Activated T-cell treated with anti-CD3 and anti-CD28 coated beads, Interleukin-2, amount 50 U/mL, for 4 hours (primary cell): ENCODE measurements at places on chromosomes 13 and 19.

GRCh38 chr13:50484472-50485113 lies 358.9 kb downstream of the DLEU7 start:
- no peak for DNase-seq

GRCh38 chr19:17041976-17042375 lies 15.4 kb upstream of the CPAMD8 start:
- DNase-seq = no peak

DNA sequence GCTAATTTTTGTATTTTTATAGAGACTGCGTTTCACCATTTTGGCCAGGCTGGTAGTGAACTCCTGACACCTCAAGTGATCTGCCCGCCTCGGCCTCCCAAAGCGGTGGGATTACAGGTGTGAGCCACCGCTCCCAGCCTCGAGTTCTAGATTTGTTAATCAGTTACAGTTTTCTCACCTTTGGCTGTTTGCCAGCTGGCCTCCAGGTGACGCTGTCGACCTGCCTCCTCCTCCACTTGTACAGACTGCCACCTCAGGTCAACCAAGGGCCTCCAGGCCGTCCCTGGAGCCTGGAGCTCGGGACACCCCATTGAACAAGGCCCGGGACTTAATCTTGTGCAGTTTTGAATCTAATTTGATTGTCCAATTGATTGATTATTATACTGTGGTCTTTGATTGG lies 45.5 kb downstream of the IER2 start:
- peak; percentile 43 for DNase-seq

- no peak for DNase-seq
These were observed 1.6 kb upstream of the CFAP97D2 start for GRCh38 chr13:114177245-114178010.

DNA sequence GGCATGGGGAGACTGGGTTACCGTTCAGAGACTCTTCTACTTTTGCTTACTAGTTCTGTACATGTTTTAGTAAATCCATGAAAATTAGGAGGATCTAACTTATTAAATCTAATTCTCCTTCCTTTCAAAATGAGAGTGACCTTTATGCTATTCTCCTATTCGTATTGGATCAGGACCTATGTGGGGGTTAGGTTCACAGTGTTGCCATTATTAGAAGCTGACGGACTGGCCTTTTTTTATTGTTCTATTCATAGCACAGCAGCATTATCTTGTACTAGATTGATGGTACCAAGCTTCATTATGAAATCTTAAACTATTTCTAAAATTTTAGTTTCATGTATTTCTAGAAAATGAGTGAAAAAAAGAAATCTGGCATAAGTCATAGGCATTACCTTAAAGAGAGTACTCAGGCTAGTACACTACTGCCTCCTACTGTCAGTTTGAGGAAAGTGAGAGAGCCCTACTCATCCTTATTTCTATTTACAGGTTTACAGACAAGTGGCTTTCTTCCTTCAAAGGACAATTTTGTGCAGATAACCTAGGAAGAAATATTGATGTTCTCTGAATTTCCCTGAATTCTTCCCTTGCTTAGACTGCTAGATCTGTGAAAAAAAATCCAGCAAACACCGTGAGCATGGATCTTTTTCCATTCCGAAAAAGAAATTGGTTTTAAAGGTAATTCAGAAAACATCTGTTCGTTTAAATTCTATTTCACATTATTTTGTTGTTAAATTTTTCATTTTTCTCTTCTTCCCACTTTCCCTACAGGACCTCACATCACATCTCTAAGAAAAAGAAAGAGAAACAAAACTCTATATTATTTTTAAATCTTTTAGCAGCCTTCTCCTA lies 485.5 kb downstream of the DIAPH3 start:
- no peak for DNase-seq

GRCh38 chr13:33775339-33776108 lies 42.4 kb upstream of the RFC3 start:
- no peak for DNase-seq

DNA sequence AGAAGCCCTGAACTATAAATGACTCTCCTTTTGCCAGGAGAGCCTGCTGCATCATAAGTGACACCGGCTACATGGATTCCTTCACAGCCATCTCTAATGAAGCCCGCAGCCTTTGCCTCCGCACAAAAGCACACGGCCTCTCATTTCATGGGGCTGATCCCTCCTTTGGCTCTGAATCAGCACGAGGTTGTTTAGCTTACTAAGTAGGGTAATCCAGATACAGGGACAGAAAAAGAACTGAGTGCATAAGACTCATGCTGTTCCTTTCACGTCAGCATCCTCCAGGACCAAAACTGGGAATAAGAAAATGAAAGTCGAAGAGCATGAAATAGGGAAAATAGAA lies 136.3 kb downstream of the DCT start:
- no peak for DNase-seq

- DNase-seq = no peak
These were observed 11.9 kb upstream of the ARHGAP45 start for GRCh38 chr19:1055028-1055425.

GRCh38 chr19:3873151-3873550 lies 4.3 kb upstream of the ZFR2 start:
- DNase-seq = no peak

GRCh38 chr13:80708791-80709190 lies 367.9 kb upstream of the SPRY2 start:
- no peak for DNase-seq

DNA sequence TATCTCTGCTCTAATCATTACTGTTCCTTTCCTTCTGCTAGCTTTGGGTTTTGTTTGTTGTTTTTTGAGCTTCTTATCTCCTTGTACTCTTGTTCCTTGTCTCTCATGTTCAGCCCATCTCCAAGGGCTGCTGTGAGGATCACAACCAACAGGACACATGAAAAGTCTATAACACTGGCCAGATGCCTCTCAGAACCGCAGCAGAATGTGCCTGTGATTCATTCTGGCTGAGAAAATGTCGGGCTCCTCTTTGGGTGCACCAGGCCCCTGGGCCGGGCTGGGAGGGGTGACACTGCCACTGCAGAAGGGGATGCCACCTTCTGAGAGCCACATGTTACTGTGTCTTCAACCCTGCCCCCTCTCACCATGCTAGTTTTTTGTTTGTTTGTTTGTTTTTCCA lies 48.0 kb downstream of the GGACT start:
- no peak for DNase-seq

DNA sequence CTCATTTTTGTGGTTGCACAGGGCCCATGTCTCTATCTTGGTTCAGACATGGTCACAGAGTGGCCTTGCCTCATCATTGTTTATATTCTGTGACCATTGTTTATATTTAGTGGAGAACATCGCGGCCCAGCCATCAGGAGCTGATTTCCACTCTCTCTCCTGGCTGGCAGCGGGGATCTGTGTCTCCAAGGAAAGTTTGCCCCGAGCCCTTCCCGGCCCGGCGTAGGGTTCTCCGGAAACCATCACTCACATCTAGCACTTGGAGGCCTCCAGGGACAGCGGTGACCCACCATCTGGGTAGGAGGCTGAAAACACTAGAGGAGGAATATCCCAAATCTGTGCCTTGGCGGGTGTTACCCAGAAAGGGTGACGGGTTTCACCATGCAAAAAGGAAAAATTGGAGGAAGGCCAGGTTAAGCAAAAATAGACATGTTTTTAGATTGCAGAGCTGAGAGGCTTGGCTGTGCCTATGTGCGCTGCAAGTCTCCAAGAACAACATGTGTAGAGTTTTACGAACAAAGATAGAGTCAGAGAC lies 726 bp upstream of the ZNF358 start:
- no peak for DNase-seq

DNA sequence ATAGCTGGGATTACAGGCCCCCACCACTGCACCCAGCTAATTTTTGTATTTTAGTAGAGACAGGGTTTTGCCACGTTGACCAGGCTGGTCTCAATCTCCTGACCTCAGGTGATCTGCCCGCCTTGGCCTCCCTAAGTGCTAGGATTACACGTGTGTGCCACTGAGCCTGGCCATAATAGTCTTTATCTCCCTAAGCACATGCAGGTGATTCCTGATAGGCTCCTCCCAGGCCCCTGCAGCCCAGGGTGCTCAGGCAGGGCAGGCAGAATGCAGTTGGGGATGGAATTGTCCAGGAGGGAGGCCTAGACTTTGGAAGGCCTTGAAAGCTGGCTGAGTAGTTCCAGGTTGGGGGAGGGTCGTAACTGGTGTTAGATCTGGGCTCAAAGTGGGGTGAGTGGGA lies 8.5 kb downstream of the ZNF526 start:
- no peak for DNase-seq

DNA sequence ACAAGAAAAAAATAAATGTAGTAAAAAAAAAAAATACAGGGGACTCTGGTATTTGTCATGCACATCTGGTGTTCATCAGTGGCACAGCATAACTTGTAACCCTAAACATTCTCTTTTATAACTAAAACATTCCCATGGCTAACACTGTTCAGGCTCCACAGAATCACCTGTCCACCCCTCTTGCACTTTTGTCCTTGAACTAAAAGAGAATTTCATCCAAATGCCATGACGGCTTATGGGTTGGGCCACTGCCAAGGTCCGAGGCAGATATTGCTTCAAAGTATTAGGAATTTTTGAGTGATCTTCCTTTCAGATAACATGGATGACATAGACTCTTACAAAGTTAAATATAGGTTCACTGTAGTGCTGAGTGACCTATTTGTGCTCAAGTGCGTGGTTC lies 25.7 kb upstream of the SERP2 start:
- no peak for DNase-seq

- DNase-seq = no peak
These were observed 12.1 kb downstream of the METTL21C start for GRCh38 chr13:102682727-102683126.

DNA sequence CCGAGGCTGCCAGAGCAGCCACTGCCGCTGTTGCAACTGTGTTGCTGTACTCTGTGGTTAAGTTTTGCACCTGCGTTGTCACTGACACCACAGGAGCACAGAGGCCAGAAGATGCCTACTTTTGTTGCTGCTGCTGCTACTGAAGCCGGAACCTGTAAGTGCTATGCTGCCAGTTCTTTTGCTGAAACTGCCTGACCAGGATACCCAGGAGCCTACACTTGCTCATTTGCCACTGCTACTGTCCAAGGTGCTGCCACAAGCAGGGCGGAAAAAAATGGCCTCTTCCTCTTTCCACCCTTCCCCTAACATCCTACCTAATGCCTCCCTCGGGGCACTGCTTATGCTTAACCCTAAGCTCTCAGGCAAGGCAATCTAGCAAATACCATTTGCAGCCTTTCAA lies 29.0 kb upstream of the NBEA start:
- no peak for DNase-seq

DNA sequence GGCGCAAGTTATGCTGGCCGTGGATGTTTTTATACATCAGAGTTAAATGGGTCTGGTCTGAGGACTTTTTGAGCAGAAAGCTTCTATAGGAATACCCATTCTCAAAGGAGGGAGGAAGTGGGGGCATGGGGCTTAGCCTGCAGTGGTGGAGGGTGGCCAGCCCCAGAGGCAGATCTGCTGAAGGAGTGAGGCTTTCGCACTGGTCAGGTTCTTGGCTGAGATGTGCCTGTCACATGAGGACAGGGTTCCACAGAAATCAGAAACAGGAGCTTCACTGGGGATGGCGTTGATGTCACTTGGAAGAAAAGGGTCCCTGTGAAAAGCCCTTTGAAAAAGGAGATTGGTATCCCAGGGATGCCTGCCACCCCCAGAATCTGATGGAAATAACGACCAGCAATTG lies 100.7 kb upstream of the MCF2L start:
- DNase-seq = no peak

GRCh38 chr19:51441410-51442390 lies 16.6 kb downstream of the SIGLEC8 start:
- peak; percentile 85 for DNase-seq

DNA sequence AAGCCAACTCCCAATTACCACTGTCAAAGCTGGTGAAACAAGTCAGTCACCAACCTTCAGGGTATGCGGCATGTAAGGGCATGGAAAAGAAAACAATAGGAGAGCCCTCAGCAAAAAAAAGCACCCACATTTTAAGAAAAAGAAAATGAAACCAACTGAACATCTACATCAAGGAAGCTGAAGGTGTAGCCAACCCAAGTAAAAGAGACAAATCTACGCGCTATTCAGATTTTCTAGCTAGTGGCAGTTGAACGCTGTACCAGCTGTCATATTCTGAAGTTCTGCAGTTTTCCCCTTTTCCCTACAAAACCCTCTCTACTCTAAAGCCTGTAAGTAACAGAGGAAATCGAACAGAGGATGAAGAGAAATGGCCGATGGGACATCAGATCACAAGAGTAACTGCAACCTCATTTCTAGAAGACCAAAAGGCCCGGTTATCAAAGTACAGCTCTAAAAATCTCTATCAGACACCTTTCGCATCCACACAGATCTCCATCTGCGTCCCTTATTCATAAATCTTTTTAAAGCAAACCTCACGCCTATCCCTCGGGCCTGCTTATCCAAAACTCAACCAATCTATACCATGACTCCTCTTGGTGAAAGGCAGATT lies 1.4 kb downstream of the MYCBP2 start:
- DNase-seq = no peak

GRCh38 chr19:30061223-30062064 lies 119.4 kb downstream of the URI1 start:
- DNase-seq = no peak

DNA sequence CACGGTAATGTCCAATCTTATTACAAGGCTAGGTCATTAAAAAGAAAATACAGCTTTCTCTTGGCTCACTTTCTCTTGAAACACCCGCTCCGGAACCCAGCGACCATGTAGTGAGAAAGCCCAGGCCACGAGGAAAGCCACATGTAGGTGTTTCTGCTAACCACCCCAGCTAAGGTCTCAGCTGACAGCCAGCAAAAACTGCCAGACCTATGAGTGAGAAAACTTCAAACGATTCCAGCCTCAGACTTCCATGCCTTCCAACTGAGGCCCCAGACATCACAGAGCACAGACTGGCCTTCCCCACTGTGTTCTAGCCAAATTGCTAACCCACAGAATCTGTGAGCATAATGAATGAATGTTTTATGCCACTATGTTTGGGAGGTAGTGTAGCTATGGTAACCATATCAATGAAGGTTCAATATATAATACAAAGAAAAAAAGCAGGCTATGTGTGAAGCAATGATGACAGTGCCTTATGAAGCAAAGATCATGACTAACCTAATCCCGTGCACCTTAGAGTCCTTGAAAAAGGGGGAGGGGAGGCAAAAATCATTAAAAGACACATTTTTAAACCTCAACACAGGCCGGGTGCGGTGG lies 11.9 kb upstream of the TPTE2 start:
- DNase-seq = no peak

DNA sequence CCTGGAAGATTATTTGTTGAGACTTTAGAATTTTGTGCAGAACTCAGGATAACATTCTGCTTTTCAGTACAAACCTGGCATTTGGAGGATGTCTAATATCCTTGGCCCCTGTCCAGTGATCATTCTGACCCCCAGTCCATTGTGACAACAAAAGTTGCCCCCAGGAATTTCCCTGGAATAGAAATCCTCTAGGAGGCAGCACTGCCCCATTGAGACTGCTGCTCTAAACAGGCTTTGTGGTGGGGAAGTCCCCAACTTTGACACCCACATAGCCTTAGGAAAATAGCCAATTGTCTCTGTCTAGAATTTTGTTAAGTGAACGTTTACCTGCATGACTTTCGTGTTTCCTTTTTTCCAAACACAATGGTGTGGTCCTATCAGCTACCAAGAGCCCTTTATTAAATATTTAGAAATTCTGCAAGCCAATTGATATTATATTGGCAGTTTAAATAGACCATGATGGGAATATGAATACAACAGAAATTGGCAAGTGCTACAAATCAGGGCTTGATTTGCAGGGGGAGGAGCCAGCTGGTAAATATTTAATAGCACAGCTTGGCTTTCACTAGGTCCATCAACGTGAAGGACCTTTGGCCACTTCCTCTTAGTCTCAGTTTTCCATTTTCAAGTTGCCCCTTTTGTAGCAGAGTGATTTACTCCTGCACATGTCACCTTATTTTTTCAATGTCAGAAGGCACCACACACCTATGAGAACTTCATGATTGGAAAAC lies 451.7 kb downstream of the EFNB2 start:
- no peak for DNase-seq
